Activated CD8-positive, alpha-beta memory T cell treated with anti-CD3 and anti-CD28 coated beads for 1 hour (primary cell): ENCODE measurements at places on chromosomes 3 and 15.

GRCh38 chr15:74869726-74870407, 3.3 kb downstream of the SCAMP2 start:
- no peak for DNase-seq

GRCh38 chr3:131110087-131110486, 83.4 kb downstream of the NEK11 start:
- DNase-seq = no peak

GRCh38 chr15:61318301-61318700, 89.2 kb upstream of the RORA start:
- no peak for DNase-seq

DNA sequence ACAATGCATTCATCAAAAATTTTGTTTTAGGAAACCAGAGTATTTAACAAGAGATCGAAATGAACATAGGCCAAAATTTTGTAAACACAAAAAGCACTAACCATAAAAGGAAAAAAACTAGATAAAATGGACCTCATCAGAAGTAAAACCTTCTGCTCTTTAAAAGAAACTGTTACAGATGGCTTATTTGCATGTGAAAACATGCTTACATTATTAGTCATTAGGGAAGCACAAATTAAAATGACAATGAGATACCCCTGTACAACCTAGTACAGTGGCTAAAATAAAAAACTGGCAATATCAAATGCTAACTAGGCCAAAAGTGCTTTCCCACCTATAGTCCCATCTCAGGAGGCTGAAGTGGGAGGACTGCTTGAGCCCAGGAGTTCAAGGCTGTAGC, 19.3 kb downstream of the UBR1 start:
- DNase-seq = no peak

DNA sequence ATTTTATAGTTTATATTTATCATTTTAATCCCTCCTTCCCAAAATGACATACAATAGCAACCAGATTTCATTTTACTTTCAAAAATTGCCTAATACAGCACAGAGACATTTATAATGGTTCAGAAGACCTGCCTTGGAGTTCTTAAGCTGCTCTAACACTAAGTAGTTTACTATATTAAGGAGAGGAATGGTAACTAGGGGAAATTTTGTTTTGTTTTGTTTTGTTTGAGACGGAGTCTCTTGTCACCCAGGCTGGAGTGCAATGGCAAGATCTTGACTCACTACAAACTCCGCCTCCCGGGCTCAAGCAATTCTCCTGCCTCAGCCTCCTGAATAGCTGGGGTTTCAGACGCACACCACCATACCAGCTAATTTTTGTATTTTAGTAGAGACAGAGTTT, 22.8 kb upstream of the CCDC50 start:
- DNase-seq = no peak

GRCh38 chr3:28308196-28308595, 40.3 kb upstream of the ZCWPW2 start:
- DNase-seq = no peak

- DNase-seq = no peak
These were observed 141.7 kb downstream of the MEIS2 start for GRCh38 chr15:36958606-36959005.

GRCh38 chr15:52709187-52709981, 30.2 kb upstream of the ATOSA start:
- no peak for DNase-seq

GRCh38 chr3:50487181-50487580, 16.3 kb downstream of the CACNA2D2 start:
- DNase-seq = no peak

DNA sequence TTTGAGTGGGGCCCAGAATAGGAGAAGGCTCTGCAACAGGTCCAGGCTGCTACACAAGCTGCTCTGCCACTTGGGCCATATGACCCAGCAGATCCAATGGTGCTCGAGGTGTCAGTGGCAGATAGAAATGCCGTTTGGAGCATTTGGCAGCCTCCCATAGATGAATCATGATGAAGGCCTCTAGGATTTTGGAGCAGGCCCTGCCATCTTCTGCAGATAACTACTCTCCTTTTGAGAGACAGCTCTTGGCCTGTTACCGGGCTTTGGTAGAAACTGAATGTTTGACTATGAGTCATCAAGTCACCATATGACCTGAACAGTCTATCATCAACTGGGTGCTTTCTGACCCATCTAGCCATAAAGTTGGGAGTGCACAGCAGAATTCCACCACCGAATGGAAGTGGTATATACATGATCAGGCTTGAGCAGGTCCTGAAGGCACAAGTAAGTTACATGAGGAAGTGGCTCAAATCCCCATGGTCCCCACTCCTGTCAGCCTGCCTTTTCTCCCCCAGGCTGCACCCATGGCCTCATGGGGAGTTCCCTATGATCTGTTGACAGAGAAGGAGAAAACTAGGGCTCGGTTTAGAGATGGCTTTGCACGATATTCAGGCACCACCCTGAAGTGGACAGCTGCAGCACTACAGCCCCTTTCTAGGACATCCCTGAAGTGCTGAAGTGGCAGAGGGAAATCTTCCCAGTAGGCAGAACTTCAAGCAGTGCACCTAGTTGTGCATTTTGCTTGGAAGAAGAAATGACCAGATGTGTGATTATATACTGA, 971.4 kb downstream of the MCTP2 start:
- DNase-seq = no peak

DNA sequence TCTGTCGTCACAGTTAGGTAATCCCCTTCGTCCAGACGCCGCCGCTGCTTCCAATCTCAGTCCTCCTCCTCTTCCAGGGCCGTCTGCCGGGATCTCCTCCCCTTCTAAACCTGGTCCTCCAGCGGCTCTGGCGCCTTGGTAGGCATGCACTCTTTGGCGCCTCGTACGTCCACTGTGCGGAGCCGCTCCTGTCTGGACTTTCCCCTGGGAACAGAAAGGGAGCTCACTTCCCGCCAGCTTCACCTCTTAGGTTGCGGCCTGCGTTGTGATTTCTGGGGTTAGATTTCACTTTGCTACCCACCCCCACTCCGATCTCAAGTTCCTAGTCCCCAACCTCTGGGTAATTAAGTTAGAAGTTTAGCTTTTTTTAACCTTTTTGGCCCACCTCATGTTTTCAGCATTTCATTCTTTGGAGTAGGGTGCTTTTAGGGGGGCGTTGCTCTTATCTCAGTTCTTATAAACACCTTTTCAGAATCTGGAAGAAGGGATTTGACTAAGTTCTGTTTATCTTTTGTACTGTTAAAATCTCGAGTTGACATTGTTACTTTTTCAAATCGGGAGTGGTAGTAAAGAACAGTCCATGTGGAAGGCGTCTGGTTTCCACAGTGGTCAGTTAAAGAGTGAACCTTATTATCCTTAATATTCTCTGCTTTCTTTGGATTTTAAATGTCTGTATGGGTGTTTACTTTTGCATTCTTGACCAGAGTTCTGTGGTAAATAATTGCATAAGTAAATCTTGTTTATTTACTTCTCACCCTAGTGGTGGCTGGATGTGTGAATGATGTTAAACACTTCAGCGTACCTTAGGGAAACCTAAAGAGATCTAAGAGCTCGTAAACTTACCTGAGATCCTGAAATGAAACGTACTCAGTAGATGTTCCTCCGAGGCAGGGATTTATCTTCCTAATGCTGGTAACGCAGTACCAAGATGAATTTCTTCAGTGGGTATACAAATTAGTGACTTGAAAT, 611 bp downstream of the CTDSPL2 start:
- DNase-seq = no peak
